ENCODE measurements at places on chromosomes 2 and 18. TPM values are rescaled to one million over a fixed set of nuclear protein-coding genes. Genes with fewer than 3 reads are reported as not detected.

Gene ANKRD30BL
- total RNA-seq: not detected

Gene DTNA
- total RNA-seq: 0.53 TPM

Gene TCF23
- 0.02 TPM for total RNA-seq

Gene LDLRAD4
- 32.2 TPM for total RNA-seq

- H3K4me1 ChIP-seq: no peaks in the 10 kb centered on the region
- H3K36me3 ChIP-seq: peaks cover 37% of the 10 kb centered on the region
- no peaks in the 10 kb centered on the region for H3K27me3 ChIP-seq
- H3K4me3 ChIP-seq: no peak overlapping the region
- no peak overlapping the region for H3K27ac ChIP-seq
Measured at GRCh38 chr2:89833780-89834117, 1142.3 kb downstream of the RPIA start.
